Midbrain (tissue), 1 donor: ENCODE measurements at places on chromosomes 12 and 14.

DNA sequence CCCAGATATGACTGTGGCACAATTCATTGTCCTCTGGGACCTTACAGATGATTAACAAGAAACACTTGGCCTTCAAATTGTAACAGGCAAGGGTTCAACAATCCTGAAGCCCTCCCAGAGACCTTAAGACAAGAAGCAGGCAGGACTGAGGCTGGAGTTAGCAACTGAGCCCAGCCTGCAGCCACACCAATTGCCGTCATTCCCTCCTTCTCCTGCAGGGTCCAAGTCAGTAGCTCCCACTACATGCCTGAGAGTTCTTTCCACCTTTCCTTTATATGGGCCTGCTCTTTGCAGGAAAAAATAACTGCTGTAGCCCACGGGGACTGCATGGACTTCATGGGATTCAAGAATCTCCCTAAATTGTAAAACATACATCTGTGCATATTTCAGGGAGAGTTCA lies 2.4 kb upstream of the SERPINA4 start:
- DNase-seq: no peak

DNA sequence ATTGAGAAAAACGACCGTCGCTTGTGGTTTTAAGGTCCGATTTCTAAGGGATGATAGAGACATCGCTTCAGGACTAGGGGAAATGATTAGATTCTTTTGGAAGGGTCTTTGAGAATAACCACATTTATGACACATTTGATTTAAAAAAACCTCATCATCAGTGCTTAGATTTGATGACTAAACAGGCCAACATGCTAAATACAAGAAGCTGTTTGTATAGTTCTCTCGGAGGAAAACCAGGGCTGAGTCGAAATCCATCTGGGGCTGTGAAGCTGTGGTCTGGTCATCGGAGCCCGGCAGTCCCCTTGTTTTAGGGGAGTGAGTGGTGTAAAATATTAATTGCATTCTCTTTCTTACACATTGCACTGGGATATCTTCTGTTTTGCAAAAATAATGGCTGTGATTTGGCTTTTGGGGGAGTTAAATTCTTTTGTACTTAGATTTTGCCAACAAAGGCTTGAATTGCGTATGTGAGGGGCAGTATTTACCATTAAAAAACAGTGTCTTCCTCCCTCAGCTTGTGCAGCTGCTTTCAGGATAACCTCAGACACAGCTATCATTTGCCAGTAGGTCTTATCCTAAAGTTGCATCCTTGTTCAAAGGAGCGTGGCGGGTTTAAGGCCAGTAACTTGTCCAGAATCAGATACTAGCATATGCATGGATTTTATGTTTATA lies 550 bp downstream of the GNG2 start:
- no peak for DNase-seq

DNA sequence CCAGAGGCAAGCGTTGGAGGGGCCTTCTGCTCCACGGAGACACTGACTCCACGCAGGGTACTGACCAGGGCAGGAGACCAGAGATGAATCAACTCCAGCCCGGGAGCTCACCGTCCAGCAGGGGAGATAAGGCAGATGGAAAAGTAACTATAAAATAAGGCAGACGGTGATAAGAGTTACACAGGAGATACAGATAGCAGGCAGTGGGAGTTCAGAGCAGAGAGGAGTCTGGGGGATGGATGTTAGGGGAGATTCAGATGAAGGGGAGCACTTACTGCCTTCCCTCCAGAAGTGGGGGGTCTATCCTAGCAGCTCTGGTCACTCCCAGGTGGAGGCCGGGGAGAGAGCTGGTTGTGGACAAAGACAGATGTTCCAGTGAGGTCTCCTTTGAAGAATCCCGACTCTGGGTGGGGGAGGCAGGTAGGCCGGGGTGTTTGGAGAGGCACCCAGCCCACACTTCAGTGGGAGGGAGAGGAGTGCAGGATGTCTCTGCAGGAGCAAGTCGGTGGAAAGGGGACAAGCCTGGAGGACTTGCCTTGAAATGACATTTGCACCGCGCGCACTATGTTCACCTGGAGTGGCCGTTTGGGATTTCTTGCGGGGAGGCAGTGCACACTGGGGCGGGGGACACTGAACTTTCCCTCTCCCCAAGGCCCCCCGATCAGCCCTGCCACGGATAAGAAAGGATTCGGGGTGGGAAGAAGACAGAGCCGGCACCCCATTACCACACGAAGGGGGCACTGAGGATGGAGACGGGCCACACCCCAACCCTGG lies 1.2 kb downstream of the PITPNM2 start:
- no peak for DNase-seq

GRCh38 chr14:69242311-69243224 lies 17.4 kb upstream of the GALNT16 start:
- peak; percentile 68 for DNase-seq

DNA sequence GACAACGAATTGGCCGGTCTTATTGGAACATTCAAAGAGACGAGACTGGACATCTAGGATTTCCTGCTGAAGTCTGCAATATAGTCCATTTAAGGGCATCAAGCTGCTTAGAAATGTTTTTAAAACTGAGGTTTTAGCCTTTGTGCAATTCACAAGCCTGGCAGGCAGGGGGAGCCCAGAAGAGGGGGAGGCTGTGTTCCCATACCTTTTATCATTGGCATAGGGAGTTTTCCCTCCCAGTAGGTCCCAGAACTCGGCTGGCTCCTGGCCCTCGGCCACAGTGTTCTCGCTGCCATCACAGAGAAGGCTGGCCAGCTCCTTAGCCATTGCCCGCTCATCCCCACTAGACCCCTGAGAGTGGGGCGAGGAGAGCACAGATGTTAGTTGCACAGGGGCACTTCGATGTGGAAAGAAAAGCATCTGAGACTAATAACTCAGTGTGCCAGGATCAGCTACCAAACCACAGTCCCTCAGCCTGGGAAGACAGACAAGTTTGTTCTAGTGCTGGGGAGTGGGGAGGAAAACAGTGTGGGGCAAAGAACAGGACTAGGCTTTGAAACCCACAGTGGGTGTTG lies 15.1 kb downstream of the AVIL start:
- DNase-seq: peak; percentile 16

GRCh38 chr12:59370933-59371332 lies 224.9 kb upstream of the SLC16A7 start:
- no peak for DNase-seq

DNA sequence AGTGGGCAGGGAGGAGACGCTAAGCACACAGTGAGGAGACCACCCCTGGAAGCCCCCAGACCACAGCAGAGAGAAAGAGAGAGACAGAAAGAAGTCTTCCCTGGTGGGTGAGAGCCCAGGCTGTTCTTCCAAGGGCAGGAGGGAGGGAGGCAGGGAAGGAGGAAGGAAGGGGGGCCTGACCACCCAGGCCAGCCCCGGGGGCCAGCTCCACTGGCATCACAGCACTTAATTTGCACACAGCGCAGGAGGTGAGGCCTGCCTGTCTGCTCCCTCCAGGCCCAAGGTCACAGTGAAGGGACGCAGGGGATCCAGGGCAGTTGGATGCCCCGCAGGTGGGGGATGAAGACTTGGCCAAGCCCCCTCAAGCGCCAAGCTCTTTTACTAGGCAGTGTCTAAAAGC lies 141.9 kb upstream of the C14orf180 start:
- DNase-seq: no peak

DNA sequence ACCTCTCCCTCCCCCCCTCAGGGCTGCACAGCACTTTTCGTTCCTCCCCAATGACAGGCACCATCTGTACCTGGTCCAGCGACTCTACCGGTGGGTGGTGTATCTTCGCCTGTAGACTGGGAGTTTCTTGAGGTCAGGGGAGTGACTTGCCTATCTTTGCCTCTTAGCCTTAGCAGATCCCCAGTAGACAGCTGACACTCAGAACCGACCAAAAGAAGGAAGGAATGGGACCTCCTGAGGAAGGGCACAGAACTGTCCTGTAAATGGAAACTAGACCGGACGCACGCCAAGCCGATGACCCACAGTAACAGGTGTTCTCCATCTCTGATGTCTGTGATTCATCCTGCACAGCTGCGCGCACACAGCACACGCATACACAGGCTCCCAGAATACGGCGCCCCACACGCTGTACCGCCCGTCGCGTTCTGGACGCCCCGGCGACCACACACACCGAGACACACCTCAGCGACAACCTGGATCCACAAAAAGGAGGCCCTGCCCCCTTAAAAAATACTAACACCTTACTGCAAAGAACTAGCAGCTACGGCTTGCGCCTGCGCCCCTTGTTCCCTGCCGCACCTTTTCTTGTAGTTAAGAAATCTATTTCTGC lies 673 bp upstream of the TTC9 start:
- DNase-seq: no peak
